ENCODE measurements at places on chromosomes 3 and 15.

DNA sequence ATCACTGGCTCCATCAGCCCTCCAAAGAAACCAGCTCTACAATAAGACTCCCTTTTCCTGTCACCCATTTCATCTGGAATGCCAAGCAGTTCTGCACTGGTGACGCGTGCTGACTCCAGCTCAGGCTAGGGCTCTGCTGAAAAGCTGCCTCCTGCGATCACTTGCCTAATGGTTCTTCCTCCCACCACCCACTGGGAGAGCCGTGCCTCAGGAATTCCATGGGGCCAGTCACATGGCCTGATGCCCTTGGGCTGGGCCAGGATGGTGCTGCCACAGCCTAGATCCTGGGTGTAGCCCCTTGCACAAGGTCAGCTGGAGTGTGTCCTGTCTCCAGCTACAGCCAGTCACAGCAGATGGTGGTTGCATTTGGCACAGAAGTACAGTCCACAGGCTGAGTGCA, 98.9 kb downstream of the DNAJB8 start:
- no peak for DNase-seq

GRCh38 chr3:74564560-74564959, 49.9 kb downstream of the CNTN3 start:
- no peak for DNase-seq

- no peak for DNase-seq
These were observed 24.1 kb upstream of the CPNE9 start for GRCh38 chr3:9679476-9680080.

GRCh38 chr3:71874618-71875017, 89.7 kb upstream of the PROK2 start:
- DNase-seq: no peak

- DNase-seq: no peak
These were observed 638.6 kb upstream of the TBL1XR1 start for GRCh38 chr3:177835917-177836316.

DNA sequence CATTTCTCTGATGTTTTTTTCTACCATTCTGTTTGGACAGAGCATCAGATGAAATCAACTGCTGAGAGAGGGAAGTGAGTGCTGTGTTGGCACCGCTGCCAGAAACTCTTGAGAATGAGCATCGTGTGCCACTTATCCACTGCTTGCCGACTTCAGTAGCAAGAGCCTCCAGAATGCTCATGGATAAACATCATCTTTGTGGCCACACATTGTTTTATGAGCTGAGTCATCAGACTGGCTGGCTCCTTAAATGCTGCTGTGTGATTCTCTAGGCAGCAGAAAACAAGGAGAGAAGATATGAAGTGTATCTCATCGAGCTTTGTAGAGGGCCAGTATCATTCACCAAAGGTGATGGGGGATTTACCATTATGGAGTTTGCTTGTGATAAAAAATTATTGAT, 3.4 kb upstream of the DOCK3 start:
- no peak for DNase-seq

All from eye (tissue), 1 donor.